ENCODE measurements at places on chromosomes 16 and 17. TPM values are rescaled to one million over a fixed set of nuclear protein-coding genes. Genes with fewer than 3 reads are reported as not detected.

Gene RAB11FIP4
- 1.7 TPM for total RNA-seq

Gene CCDC154
- 0.20 TPM for total RNA-seq

Gene MIEN1
- total RNA-seq = 88.7 TPM

Gene CCL4
- total RNA-seq = not detected

Gene SLFN14
- total RNA-seq = not detected

Measured in A549 treated with Hydrocortisone at 1 μM for 4 hours (cell line).